ENCODE measurements at places on chromosomes 3 and 15.

DNA sequence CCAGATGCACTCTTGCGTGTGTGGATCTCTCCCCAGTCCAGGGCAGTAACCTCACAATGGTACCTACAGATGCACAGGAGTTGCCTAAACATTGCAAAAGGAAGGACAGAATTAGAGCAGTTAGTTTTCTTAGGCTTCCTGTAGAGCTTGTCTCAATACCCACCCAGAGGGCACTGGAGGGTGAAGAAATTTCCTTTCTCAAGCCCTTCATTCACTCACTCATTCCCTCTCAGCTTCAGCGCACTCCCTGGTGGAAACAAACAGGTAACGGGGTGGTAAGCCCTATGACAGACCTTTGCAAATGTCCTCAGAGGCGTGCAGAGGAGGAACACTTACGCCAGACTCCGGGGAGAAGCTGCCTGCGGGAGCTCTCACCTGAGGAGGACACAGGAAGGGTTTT, 267.4 kb upstream of the HES1 start:
- no peak for DNase-seq

- no peak for DNase-seq
These were observed 30.1 kb upstream of the ATP8B4 start for GRCh38 chr15:50149090-50149489.

DNA sequence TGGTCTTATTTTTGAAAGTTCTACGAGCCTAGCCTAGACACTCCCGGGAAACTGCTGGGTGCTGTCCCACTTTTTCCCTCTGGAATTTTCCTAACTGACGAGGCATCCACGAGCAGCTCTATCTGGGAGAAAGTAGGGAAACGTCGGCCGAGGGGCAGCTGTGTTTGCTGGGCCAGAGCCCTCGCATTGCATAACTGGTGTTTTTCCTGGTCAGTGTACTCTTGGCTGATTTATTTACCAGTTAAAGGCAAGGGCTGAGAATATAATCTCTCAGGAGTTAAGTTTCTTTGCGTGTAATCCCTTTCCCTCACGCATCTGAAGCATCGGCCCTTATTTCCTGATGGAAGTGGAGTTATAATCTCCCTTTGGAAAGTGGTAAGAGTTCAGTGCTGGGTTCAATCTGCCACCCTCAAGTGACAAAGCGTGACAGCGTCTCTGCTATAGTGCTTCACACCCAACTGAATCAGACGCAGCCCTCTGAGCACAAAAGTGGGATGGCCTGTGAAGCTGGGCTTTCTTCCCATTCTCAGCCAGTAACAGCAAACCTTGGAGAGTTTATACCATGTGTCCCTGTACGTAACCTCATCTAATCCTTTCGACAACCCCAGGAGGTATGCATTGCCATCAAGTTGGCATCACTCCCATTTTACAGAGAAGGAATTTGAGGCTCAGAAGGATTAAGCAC, 311.5 kb downstream of the RORA start:
- DNase-seq: no peak

- peak; percentile 55 for DNase-seq
These were observed 5.0 kb downstream of the AMOTL2 start for GRCh38 chr3:134369231-134369741.

- DNase-seq: no peak
These were observed 24.5 kb upstream of the SOX2 start for GRCh38 chr3:181687190-181687589.

GRCh38 chr15:81000144-81000623, 539 bp upstream of the TLNRD1 start:
- DNase-seq: no peak

GRCh38 chr15:55337160-55337559, 18.1 kb downstream of the PIGB start:
- DNase-seq: no peak

- DNase-seq: no peak
These were observed 124.8 kb upstream of the NECTIN3 start for GRCh38 chr3:110946810-110947209.

GRCh38 chr15:33699691-33700447, 268.4 kb upstream of the CHRM5 start:
- DNase-seq: no peak

DNA sequence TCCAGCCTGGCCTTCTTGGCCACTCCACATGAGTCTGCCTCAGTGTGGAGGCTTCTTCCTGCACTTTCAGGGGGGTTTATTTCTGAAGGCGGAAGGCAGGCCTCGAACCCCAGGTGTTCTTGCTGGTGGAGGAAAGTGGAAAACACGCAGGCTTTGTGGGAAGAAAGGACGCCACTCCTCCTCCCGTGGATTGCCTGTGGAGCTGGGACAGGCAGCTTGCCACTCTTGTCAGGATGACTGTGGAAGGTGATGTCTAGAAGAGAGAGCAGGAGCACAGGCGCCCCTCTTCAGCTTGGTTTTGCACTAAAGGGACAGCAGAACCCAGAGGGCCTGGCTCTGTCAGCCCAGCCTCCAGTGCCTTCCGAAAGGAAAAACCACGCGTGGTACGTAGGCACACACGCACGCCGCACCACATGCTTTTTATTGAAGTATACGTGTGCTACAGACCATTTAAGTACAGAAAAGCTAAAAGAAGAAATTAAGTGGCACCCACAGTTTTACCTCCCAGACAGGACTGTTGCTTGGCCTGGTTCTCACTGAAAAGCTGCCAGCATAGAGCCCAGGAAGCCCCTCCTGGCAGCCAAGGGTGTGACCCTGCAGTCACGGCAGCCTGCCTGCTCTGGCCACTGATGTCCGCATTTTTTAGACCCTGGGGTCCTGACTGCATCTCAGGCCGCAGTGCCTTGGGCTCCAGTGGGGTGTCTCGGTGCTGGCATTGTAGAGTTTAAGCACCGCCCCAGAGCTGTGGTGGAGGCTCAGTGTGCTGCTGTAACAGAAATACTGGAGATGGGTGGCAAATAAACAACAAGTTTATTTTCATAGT, 21.6 kb downstream of the KLF13 start:
- no peak for DNase-seq

DNA sequence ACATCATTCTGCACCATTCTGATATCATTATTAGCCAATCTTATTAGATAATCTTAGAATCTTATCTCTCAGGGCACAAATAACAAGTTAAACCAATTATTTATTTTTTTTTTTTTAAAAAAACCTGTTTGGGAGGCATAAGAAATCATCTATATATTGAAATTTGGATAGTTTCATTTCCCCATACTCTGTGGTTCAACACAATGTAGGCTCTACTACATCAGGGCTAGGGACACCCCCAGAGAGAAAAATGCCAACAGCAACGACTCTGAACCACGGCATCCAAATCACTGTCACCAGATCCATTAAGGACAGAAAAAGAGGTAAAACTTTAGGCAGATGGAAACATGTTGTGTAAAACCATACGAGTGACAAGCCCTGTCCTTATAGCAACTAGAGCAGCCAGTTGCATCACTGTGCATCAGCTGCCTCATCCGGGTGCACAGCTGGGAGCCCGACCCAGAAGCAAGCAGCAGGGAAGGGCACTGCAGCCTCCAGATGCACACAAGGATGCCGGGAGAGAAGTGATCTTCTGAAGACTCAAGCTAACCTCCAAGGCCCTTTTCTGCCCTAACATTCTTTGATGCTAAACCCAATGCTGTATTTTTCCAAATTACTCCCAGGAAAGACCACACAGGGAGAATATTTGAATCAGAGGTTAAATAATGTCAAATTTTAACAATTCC, 381.1 kb downstream of the CTNNB1 start:
- no peak for DNase-seq

DNA sequence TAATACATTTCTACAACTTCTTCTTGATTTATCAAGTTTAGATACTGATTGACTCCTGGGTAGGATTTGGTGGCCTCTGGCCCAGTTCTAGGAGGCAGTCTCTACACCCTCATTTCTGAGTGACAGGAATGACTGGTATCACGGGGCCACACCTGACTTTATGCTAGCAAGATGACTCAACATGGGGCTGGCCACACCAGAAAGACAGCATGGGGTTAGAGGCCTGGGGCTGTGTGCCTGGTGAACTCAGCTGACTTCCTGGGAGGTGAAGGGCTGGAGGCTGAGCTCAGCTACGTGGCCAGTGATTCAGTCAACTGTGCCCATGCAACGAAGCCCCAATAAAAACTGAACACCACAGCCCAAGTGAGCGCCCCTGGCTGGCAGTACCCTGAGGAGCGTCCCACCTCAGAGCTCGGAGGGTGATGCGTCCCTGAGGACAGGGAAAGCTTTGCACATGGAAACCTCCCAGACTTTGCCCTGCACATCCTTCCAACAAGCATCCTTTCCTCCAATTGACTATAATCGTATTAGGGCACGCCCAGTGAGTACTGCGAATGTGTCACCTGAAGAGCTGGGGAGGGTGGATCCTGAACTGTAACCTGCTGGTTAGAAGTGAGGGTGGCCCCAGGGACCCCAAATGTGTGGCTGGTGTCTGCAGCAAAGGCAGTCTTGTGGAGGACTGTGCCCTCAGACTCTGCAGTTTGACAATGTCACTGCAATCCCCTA, 57.2 kb downstream of the NIPA2 start:
- no peak for DNase-seq

GRCh38 chr3:40020689-40021088, 211.3 kb downstream of the MYRIP start:
- no peak for DNase-seq

- DNase-seq: no peak
These were observed 51.7 kb downstream of the EIF4E3 start for GRCh38 chr3:71673486-71673885.

DNA sequence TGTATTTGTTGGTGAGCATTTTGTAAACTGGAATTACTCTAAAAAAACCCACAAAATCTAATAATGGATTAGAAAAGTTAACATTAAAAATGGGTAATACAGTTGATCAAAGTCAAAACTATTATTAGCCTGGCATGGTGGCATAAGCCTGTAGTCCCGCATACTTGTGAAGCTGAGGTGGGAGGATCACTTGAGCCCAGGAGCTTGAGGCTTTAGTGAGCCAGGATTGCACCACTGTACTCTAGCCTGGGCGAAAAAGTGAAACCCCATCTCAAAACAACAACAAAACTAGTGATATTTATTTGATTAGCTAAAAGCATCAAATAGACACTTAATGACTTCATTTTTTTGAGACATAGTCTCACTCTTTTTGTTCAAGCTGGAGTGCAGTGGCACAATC, 3.6 kb downstream of the SNX1 start:
- DNase-seq: no peak

GRCh38 chr15:91961357-91961756, 107.8 kb downstream of the SLCO3A1 start:
- DNase-seq: no peak

DNA sequence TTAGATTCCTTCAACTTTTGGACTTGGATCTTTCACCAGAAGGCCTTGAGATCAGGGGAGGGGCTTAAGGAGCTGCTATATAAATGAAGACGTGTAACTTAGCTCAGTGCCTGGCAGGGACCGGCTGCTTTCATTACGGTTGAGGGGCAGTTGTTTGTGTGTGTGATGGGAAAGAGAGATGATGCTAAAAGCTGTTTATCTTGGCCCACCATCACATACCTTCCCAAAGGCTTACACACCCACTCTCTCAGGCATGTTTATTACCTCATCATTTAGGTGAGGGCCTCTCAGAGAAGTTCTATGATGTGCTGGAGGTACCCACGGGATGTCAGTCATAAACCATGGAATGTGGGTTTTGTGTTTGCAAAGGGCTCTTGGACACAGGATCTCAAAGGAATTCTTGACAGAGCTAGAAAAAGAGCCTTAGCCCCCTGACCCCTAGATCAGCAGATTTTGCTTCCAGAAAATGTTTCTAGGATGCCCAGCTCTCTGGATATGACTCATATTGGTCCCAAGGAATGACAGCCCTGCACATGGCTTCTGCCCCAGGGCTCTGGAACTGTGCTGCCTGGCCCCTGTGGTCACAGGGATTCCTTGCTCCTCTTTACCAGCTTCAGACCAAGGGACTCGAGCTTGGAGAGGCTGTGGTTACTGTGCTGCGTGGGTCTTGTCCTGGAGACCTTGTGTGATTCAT, 15.9 kb upstream of the SMAD3 start:
- DNase-seq: peak; percentile 79

- DNase-seq: no peak
These were observed 39.9 kb upstream of the SLC9A9 start for GRCh38 chr3:143888166-143888565.

DNA sequence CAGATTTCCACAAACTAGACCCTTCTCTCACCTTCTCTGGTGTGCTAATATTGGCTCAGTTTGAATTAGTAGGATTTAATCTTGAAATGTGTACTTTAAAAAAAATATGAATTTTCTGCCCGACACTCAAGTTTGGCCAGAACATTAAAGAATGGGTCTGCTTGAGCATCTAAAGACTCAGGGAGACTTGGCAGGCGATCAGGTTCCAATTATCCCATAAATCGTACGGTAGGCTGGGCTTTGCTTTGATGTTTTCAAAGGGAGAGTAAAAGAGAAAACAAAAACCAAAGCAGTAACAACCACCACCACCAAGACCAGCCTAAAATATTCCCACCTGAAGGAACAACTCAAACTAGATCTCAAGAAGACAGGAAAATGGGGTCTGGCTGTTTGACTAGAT, 230.8 kb downstream of the EBLN2 start:
- no peak for DNase-seq

DNA sequence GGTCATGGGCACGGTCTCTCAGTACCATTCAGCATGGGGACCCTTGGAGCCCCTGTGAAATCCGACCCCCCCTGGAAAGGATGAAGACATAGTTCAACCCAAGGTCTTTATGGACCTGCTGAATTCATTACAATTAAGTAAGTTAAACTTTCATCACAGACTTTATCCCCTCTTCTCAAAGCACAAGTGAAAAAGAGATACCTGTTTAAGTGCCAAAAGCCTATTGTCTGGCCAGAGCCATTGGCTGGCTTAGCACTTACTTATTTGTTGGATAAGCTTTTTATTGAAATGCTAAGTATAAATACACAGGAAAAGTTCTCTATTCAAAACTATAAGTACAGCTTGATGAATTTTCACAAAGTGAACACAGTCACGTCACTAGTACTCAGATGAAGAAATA, 128.4 kb upstream of the NR2E3 start:
- DNase-seq: no peak

- no peak for DNase-seq
These were observed 126.5 kb downstream of the DTWD1 start for GRCh38 chr15:49747340-49747739.

DNA sequence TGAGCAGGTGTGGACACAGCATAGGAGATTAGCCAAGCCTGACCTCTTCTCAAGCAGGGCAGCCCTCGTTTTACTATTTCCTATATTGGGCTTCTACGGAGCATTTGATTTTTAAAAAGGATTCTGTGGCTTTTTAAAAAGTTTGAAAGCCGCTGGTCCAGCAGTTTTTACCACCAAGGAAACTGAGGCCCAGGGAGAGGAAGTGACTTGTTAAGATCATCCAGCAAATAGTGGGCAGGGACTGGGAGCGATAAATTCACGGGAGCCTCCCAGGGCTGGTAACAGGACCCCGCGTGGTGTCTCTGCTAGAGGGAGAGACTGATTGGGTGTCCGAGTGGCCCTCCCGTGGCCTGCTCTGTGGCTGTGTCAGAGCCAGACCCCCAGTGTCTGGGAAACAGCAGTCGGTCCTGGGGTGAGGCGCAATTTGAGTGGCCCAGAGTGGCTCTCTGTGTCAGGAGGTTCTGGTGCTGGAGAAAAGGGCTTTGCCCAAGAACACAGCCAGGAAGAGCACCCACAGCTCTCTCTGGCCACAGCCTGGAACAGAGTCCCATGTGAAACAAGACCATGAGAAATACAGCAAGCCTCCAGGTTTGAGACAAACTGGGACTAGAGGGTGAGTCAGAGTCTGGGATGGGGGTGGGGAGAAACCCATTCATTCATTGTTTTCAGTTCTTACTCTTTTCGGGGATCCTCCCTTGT, 4.2 kb downstream of the FURIN start:
- DNase-seq: peak; percentile 62

- no peak for DNase-seq
These were observed 55.2 kb upstream of the SSR3 start for GRCh38 chr3:156610154-156610553.

Measured in non-pigmented ciliary epithelial cell (primary cell).